ENCODE measurements at places on chromosomes 7 and 10. TPM values are rescaled to one million over a fixed set of nuclear protein-coding genes. Genes with fewer than 3 reads are reported as not detected.

PITX3 gene
- not detected for total RNA-seq

PROSER2 gene
- total RNA-seq = 8.2 TPM

SPDYE9 gene
- not detected for total RNA-seq

WDFY4 gene
- 7.5 TPM for total RNA-seq

CFAP69 gene
- 41.1 TPM for total RNA-seq

FRMD4A gene
- 80.6 TPM for total RNA-seq

DTX2 gene
- 32.2 TPM for total RNA-seq

SNX10 gene
- 7.7 TPM for total RNA-seq

TMEM229A gene
- total RNA-seq = not detected

ING3 gene
- total RNA-seq = 25.1 TPM

DNA sequence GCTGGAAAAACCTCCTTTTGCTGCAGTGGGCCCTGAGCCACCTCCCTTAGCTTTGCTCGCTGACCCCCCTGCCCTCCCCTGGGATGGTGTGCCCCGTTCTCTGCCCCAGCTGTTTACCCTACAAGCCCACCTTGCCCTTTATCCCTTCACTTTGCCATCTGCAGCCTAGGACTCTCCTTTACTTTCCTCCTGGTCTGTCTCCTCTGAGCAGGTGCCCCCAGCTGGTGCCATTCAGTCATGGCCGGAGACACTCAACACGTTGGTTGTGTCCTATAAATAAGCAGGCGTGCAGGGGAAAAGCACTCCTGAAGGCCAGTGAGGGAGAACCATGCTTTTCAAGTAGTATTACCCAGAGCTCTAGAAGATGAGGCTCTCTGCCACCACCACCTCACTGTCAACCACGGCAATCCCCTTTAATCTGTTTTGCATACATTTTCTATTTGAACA, 6.1 kb downstream of the RASSF4 start:
- DNase-seq = peak; percentile 21

DNA sequence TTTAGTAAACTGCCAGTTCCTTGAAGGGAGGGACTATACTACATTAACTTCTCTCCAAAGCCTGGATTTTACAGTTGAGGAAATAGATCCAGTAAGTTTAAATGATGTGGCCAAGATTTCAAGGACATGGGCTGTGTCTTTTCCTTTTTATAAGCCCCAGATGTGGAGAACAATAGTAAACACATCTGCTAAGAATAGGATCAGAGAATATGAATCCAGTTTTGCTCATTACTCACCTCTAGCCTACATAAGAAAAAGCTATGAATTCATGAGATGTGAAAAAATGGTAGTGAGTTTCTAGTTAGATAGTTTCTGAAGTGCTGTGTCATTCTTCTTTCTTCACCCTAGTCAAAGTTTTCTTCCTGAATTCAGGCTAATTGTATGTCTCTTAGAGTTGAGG, 38.6 kb downstream of the MAGI2 start:
- DNase-seq = no peak

DNA sequence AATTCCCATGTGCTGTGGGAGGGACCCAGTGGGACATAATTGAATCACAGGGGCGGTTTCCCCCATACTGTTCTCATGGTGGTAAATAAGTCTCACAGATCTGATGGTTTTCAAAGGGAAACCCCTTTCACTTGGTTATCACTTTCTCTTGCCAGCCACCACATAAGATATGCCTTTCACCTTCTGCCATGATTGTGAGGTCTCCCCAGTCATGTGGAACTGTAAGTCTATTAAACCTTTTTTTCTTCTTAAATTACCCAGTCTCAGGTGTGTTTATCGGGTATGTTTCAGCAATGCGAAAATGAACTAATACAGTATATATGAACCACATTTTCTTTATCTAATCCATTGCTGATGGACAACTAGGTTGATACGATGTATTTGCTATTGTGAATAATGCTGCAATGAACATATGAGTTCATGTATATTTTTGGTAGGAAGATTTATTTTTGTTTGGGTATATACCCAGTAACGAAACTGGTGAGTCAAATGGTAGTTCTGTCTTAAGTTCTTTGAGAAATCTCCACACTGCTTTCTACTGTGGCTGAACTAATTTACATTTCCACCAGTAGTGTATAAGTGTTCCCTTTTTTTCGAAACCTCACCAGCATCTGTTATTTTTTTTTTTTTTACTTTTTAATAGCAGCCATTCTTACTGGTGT, 70.0 kb upstream of the HGF start:
- DNase-seq = no peak

DNA sequence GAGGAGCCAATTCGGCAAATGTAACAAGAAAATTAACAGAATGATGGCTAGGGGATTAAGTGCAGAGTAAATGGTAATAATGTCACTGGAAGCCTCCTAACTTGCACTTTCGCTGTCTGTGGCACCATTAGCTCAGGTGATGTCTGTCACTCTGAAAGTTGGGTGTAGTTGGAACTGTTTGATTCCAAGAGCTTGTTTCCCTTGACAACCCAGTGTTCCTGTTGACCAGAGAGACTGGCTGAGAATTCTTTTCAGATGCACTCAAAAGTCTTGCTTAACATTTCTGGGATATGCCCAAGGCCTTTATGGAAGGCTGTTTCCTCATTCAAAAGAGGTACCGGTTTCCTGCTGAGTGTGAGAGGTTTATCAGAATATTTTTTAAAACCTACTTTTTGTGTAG, 49.6 kb downstream of the PLPP4 start:
- no peak for DNase-seq

DNA sequence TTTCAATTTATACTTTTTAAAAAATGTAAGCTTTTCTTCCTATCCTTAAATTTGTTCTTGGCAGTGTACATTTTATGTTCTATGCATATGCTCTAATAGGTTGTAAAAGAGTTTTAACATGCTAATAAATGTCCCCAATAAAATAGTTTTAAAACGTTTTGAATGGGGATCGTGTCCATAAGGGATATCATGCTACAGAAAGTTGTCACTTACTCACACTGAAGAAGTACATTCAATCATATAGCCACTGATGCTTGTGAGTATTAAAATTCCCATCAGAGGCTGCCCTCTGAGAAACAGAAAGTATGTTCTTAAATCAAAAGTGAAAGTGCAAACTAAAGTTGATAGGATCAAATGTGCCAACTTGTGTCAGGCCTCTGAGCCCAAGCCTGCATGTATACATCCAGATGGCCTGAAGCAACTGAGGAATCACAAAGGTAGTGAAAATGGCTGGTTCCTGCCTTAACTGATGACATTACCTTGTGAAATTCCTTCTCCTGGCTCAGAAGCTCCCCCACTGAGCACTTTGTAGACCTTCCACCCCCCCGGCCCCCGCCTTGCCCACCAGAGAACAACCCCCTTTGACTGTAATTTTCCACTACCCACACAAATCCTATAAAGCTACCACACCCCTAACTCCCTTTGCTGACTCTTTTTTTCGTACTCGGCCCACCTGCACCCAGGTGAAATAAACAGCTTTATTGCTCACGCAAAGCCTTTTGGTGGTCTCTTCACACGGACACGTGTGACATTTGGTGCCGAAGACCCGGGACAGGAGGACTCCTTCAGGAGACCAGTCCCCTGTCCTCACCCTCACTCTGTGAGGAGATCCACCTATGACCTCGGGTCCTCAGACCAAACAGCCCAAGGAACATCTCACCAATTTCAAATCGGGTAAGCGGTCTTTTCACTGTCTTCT, 877 bp upstream of the NOD1 start:
- DNase-seq = no peak

- no peak for DNase-seq
Measured at GRCh38 chr7:53996876-53997275, 545.3 kb upstream of the VSTM2A start.

- DNase-seq = no peak
Measured at GRCh38 chr10:122457934-122458333, 3.4 kb upstream of the HTRA1 start.

DNA sequence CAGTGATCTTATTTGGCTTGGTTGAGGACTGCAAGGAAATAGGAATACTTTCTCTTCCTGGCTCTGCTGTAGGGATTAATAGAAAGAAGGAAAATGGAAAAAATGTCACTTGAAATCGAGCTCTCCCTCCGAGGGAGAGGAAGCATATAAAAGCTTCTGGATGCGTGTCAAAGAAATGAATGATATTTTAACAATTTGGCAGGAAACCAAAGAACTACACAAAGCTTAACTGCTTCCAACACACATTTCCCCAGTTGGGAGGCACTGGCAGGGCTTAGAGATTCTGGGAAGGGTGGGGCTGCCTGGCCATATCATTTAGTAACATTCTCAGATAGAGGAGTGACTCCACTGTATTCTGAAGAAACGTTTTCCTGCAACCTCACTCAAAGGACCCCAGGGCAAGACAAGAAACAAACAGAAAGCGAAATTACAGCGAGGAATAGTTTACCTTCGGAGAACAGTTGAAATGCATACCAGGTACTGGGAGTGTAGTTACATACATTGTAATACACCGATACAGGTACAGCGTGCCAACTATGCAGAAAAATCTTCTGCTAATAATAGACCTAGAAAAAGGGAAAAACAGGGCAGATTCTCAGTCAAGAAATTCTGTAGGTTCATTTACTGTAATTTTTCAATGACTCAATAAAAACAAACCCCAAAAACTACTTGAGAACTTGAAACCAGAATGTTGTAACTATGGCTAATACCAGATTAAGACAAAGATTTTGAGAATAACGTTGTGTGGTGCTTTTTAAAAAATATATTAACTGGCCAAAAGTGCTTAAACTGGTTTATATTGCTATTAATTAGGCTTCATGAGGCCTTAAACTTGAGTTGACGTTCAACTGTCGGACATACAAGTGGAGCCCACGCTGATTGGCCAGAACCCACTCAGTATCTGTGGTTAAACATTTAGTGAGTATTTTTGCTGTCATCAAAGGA, 75.7 kb upstream of the ASAH2 start:
- DNase-seq = no peak

- DNase-seq = no peak
Measured at GRCh38 chr7:93156884-93157283, 8.7 kb upstream of the SAMD9L start.

- DNase-seq = no peak
Measured at GRCh38 chr7:134891696-134892678, 94.3 kb upstream of the AGBL3 start.

DNA sequence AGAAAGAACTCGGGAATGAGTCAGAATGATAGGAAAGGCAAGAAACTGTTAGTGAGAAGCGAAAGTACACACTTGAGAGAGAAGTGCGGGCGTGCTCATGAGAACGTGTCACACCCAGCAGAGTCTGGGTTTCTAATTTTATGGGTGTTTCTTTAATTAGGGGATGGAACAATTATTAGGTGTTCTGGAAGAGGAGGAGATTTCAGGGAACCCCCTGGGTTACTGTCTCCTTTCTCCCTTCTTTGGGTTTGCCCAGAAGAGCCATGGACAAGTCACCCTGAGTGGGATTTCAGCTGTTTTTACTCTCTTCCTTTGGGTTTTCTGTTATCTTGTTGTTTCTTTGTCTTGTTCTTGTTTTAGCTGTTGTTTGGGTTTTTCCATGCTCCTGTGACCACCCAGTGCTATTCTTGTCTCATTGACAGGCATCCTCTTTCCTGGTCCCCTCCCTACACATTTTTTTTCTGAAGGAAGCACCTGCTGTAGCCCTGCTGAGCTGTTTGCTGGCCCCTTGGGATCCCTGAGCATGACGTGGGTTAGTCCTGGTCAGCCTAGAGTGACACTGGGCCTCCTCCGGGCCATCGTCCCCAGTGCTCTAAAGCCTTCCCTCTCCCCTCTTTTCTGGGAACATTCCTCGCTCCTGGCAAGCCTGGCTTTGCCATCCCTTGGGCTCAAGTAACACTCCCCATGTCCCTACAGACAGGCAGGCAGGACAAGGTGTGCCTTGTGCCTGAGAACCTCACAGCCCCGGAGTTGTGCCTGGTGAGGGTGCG, 3.5 kb downstream of the SH2D4B start:
- no peak for DNase-seq

All from omental fat pad (tissue), 4 donors.